ENCODE measurements at places on chromosomes 2 and 18.

DNA sequence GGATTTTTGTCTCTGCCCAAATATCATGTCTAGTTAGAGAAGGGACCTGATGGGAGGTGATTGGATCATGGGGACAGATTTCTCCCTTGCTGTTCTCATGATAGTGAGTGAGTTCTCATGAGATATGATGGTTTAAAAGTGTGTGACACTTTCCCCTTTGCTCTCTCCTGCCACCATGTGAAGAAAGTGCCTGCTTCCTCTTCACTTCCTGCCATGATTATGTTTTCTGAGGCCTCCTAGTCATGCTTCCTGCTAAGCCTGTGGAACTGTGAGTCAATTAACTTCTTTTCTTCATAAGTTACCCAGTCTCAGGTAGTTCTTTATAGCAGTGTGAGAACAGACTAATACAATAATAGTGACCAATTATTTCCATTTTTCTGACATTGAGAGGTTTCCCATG is 167.3 kb upstream of the CYRIA start:
- DNase-seq, result no peak

GRCh38 chr2:219252084-219252483 is 959 bp upstream of the TUBA4B start:
- DNase-seq, result no peak

GRCh38 chr2:142880279-142880678 is 2.8 kb downstream of the KYNU start:
- DNase-seq, result peak; percentile 75

DNA sequence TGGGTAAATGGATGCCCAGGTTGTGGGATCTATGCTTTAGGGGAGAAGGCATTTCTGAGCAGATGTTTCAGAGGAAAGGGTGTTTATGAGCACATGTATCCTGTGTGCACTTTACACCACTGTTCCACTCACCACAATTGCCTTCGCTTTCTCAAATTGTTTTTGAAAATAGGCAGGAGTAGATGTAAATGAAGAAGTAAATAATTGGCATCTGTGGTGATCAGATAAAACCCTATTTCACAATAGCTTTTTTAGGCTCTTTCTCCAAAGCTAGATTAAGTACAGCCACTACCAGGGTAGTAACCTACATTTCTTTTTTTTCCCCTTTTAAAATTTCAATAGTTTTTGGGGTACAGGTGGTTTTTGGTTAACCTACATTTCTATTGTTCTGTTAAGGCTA is 40.6 kb downstream of the TMEM178A start:
- DNase-seq, result no peak

DNA sequence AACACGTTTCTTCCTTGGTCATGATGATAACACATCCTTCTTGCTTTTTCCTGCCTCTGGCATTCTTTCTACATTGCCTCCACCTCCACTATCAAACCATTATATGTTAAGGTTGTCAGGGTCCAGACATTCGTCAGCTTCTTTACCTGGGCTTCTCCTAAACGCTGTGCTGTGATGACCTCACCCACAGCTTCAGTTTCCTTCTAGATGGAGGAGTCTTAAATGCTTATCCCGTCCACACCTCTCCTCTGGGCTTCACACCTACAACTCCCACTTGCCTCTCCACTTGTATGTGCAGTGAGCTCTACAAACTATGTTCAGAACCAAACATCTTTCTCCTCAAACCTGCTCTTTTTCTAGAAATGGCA is 666 bp upstream of the STAT1 start:
- no peak for DNase-seq

DNA sequence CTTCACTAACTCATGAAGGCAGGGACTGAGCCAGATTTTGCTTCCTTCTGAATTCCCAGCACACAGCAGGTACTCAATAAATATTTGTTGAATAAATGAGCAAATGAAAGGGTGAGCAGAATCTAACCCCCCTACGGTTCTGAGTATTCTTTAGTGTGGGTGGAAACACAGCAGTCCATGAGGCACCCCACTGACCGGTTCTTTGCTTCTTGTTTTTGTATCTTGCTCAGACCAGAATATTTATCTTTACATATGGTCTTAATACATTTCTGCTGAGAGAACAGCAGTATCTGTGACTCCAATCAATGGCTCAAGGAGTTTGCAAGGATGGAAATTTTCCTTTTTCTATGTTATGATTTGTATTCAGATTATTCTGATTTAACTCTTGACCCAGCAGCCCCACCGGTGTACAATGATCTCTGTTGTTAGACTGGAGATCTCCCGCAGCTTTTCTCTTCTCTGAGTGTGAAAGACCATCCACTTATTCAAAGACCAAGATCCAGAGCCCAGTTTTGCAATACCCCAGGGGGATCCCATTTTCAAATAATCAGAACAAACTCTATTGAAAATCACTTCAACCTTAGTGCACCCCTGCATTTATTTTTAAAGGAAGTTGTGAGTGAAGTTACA is 506.5 kb upstream of the TNP1 start:
- no peak for DNase-seq

DNA sequence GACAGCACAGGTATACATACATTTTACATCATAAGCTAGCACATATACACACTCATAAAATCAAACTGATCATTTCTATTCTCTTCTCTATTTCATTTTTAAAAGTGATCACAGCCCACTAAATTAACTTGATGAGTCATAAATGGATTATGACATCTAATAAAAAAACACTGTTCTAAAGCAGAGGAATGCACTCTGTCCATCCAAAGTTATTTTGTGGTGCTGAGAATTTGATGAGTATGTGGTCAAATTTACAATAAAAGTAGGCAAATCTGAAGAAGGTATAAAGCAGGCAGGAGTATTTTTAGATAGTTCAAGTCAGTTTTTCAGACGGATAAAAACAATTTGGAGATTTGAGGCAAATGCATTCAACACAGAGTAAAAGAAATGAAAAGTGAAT is 104.4 kb downstream of the NOL4 start:
- no peak for DNase-seq

DNA sequence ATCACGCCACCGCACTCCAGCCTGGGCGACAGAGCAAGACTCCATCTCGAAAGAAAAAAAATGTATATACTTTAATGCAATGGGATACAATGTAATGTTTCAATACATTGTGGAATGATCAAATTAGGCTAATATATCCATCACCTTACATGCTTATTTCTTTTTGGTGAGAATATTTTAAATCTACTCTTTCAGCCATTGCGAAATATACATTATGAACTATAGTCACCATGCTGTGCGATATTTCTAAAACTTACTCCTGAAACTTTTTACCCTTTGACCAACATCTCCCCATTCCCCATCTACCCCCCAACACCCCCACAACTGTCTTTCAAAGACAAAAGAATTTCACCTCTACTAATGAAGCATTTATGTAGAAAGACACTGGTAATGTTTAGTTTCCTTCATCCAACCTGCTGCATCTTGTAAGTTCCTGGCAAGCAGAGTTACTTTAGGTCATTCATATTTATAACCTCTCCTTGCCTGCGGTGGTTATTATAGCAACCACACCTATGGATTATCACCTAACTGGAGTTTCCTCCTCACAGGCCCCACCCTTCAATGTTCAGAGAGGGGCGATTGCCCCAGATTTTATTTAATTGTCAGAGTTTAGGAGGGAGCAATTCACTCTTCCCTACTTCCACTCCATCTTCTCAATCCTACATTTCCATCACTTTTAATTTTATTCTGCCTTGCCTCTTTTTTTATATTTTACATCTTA is 1.2 kb upstream of the ME2 start:
- DNase-seq, result no peak

GRCh38 chr2:168075446-168075845 is 171.9 kb downstream of the STK39 start:
- DNase-seq, result no peak

DNA sequence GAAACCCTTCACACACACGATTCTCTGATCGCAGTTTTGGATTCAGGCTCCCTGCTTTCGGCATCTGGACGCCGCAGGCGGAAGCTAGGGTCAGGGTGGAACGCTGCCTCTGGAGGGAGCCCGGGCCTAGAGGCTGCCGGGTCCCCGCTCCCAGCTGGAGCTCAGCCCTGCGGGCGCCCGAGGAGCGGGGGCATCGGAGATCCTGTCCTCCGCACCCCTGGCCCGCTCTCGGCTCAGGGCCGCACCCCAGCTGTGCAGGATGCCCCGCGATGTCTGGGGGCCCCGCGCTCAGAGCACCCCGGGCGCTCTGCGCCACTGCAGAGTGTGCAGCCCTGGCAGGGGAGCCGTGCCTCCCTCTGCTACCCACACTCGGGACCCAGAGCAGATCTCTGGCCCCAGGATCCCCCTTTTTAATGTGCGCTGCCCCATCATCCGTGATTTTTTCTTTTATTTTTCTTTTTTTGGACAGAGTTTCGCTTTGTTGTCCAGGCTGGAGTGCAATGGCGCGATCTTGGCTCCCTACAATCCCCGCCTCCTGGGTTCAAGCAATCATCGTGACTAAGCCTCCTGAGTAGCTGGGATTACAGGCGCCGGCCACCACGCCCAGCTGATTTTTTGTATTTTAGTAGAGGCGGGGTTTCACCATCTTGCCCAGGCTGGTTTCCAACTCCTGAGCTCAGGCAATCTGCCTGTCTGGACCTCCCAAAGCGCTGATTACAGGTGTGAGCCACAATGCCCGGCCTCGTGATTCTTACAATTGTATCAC is 54.8 kb upstream of the TUBA3E start:
- peak; percentile 56 for DNase-seq

GRCh38 chr2:124339709-124340108 is 314.6 kb downstream of the CNTNAP5 start:
- no peak for DNase-seq

DNA sequence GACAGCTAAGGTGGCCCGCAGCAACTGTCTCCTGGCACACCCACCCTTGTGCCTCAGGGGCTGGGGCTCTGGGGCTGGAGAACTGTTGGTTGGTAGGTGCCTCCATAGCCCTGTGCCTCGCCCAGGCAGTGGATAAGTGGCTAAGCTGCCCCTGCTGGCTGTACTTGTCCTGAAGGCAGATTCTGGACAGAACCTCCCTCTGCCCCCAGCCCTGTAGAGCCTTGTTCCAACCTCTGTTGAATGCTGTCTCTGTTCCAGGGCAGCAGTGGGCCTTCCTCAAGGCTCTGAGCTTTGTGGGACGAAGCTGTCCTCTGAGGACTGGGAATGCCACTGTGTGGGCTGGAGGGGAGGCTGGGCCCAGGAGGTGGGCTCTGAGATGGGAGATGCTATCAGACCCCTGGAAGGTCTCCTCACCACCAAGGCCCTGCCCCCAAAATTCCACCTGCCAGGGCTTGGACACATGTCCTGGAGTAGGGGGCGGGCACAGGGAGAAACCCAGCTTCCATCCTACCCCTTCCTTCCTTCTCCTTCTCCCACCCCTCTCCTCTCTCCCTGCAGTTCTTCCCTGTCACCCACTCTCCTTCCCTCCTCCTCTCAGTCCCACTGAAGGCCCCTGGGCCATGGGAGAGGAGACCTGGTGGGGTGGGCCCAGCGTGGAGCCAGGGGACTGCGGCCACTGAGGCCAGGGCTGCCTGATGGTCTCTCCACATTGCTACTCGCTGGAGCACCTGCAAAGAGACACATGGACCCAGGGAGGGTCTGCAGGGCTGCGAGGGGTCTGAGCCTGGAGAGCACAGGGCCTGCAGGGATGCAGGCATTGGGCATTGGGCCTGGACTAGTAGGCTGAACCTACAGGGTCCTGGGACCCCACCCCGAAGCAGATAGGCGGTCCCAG is 1.7 kb upstream of the PDCD1 start:
- DNase-seq, result no peak

- peak; percentile 90 for DNase-seq
Measured at GRCh38 chr18:57737400-57738060, 65.6 kb downstream of the ATP8B1 start.

GRCh38 chr2:209458008-209458979 is 34.4 kb downstream of the MAP2 start:
- no peak for DNase-seq

- DNase-seq, result no peak
Measured at GRCh38 chr2:3287896-3288295, 89.7 kb downstream of the EIPR1 start.

DNA sequence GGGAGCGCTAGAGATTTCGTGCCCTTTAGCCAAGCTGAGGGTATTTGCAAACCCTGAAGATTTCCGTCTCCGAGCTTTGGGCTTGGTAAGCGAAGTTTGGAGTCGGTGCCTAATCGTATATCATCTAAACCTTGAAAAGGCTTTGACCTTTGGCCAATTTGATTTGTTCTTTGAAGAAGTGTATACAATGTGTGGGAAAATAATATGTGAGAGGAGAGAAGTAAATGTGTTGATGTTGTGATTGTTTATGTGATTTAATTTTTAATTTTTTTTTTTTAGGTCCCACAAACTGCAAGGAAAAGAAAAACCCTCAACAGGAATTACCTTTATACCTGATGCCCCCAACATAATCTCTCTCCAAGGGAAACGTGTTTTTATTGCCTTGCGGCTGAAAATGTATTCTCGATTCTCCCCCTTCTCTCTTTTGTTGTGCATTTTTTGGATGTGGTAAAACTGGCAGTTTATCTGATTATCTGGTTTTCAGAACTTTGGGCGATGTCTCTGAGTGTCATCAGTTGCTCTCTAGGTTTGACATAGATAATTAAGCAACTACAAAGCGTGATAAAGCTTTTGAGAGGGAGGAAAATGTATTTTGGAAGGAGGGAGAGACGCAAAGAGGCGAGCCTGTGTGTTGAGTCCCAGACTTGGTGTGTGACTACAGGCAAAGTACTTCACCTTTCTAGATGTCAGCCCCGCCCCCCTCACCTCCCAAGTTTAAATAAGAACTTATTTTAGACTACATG is 912 bp upstream of the FBXO11 start:
- DNase-seq, result peak; percentile 25

GRCh38 chr2:195575879-195576401 is 81.1 kb upstream of the SLC39A10 start:
- DNase-seq, result peak; percentile 64

GRCh38 chr2:127877626-127878025 is 8.1 kb downstream of the AMMECR1L start:
- no peak for DNase-seq

DNA sequence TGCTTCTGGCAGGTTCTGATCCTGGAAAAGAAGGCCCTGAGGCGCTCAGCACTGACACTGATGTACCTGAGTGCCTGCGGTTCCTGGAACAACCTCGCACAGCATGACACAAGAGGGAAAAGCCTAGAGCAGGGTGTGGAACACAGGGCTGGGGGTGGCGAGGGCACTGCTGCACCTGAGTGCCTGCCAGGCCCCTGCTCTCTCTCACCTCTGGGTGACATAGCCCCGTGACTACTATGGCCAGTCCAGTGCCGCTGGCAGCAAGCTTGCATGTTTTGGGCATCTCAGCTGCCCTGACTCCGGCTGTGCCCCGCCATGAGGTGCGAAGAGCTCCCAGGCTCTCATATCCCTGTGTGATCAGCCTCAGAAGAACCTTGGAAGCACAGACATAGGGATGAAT is 825.2 kb upstream of the SALL3 start:
- DNase-seq, result no peak

GRCh38 chr2:82652117-82652516 is 1807.0 kb downstream of the SUCLG1 start:
- no peak for DNase-seq

DNA sequence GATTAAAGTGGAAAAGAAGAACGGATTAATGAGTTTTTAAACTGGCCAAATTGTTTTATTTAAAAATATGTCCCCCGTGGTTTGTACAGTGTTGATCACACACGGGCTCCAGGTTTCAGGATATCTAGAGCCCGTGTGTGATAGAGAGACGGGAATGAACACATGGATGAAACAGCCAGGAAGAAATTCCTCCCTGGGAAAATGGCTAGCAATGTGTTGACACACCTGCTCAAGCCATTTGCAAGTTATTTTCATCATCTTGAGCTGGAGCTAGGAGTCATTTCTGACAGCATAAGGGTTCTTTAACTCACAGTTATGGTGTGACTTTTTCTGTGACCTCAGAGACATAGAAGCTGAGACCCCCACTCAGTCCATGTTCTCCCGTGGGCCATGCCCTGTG is 81.6 kb downstream of the LRRFIP1 start:
- no peak for DNase-seq

GRCh38 chr2:180705122-180705521 is 275.3 kb upstream of the UBE2E3 start:
- DNase-seq, result no peak
